ENCODE measurements at places on chromosomes 13 and 19.

DNA sequence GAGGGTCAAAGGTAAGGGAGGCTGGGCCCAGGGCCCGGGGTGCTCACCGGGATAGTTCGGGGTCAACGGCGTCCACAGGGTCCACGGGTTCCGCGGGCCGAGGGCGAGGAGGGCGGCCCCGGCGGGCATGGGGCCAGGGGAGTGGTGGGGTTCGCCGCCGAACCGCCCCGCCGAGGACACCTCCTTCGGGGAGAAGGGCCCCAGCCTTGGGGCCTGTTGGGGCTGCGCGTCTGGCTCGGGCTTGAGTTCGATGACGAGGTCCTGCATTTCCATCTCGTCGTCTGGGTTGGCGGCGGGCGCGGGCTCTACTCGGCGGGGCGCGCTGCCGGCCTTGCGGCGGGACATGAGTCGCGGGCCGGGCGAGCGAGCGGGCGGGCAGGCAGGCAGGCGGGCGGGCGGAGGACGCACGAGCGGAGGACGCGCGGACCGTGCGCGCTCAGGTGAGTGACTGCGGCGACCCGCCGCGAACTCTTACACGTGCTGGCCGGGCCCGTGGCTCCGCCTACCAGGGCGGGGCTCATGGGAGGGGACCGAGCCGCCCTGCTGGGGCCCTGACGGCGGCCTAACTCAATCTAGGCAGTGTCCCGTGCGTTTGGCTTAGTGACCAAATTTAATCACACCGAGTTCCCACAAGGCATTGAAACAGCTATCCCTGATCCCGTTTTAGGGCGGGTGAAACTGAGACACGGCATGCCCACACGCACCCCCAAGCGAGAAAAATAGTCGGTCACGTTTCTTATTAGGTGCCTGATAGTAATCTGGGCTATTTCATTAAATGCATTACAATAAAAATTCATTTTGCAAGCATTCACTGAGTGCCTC is at the start of gene ZNF296:
TSS of gene ZNF296 (minus strand) at position 450 of the 822 bp plus-strand sequence. CDS start at position 345, 105 bp downstream.
- DNase-seq: peak; percentile 47

- no peak for DNase-seq
Observed at GRCh38 chr19:53981376-53981951, 10.0 kb upstream of the CACNG6 start.

DNA sequence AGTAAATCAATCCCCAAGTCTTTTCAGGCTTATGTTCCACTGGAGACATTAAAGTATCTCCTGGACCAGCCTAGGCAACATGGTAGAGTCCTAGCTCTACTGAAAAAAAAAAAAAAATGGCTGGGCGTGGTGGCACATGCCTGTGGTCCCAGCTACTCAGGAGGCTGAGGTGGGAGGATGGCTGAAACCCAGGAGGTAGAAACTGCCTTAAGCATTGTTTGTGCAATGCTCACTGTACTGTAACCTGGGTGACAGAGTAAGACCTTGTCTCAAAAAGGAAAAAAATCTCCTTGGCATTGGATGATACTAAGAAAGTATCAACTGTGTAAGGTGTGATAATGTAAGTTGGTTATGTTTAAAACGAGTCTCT is 8.8 kb downstream of the KLK8 start:
- no peak for DNase-seq

GRCh38 chr19:48064509-48064908 is 20.6 kb upstream of the CABP5 start:
- DNase-seq: no peak

DNA sequence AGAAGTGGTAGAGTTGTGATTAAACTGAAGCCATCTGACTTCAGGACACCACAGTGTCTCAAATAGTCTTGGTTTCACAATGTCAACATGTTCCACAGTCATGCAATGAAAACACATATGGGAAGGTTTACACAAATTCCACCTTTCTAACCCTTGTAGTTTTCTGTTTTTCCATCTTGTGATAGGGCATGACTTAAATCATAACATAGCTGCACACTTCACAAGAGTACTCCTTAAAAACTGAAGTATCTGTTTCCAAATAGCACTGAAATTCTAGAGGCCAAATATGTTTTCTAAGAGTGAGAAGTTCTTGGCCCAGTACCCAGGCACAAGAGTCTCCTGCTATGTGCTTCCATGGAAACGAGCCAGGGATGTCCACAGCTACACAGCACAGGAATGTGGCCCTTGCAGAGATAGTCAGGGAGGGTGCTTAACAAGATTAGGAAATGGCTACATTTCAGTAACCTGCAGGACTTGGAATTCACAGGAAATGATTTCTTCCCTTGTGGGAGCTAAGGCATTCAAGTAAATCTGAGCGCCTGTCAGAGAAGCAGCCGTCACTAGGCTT is 269.1 kb downstream of the NDFIP2 start:
- peak; percentile 63 for DNase-seq

DNA sequence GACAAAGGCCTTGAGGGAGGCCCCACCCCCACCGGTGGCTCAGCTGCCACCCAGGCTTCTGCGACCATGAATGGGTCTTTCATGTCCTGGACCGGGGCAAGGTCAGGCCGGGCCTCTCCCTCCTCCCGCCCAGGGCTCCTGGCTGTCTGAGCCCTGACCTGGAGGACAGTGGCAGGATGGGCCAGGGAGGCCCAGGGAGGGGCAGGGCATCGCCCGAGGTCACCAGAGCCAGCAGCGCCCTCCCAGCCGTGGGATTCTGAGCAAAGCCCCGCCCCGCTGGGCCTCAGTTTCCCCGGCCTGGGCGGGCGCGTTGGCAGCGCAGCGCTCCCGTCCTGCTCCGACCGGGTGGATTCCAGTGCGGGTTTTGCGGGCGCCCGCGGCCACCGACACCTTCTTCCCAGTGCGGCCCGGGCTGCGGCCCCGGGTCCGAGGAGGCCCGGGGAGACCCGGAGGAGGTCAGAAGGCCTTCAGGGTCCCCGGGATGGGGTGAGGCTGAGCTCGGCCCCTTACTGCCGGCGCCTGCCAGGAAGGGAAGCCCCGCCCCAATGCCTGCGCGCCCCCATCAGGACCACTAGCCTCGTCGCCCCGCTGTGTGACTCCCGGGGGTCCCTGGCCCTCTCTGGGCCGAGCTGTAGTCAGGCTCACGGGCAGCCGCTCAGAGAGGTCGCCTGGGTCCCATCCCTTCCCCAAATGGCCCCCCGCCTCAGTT is 24.6 kb upstream of the SEMA6B start:
- no peak for DNase-seq

DNA sequence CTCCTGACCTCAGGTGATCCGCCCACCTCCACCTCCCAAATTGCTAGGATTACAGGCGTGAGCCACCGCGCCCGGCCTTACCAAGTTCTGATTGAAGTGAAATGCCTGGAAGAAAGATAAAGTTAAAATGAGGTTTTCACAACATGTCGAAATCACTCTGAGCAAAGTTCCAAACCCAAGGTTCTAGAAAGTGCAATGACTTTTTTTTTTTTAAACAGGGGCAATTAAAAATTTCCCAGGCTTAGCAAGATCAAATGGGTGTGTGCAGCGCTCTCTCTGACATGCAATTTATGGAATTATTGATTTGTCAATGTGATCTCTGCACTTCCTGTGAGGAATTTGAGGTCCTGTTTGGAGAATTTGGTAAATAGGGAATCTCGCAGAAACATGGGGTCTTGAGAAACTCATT is 12.8 kb upstream of the MAP2K2 start:
- no peak for DNase-seq

DNA sequence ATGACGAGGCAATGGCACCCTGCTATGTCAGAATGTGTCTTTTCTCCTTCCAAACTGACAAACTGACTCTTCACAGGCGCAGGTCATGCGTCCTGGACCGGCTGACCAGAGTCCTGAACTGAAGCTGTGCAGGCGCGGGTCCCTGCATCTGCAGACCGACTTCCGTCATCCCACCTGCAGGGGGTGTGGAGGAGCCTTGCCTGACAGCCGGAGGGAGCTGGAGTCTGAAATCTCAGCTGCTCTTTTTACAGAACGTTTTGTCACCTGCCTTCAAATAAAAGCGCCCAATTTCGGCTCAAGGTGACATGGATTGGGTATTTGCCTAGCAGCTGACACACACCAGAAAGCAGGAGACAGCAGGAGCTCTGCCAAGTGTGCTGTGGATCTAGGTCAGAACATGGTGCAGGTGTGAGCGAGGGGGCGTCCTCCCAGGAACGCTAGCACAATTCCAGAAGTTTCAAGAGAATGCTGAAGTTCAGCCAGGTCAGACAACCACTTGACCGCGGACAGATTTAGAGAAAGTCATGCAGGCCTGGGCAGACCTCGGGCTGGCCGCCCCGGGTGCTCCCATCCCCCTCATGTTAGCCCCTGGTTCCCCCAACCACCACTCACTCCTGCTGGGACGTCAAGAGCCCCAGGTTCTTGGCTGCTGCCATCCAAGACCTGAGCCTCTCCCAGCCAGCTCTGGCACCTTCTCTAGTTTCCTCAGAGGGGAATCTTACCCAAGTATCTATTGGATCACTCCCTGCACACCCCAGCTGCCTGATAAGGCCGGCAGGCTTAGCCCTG is 32.8 kb downstream of the ELL start:
- DNase-seq: no peak
